ENCODE measurements at places on chromosomes 6 and 20. TPM values are rescaled to one million over a fixed set of nuclear protein-coding genes. Genes with fewer than 3 reads are reported as not detected.

PERP gene
- 15.0 TPM for total RNA-seq

PBOV1 gene
- not detected for total RNA-seq

DNA sequence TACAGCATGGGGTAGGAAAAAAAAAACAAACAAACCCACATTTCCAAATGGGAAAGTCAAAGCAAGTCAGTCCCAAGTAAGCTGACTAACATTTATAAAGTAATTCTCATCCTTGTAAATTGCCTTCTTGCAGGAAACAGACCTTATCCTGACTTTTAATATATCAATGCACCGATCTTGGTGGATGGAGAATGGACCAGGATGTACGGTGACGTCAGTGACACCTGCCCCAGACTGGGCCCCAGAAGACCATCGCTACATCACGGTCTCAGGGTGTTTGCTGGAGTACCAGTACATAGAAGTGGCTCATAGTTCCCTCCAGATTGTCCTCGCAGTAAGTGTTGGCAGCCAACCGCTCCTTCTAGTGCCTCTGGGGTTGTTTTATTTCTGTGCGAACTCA is 304.2 kb upstream of the RNF217 start:
- H3K27ac ChIP-seq, result no peak overlapping the region
- DNase-seq, result no peak
- H3K27me3 ChIP-seq, result no peaks in the 10 kb centered on the region
- H3K36me3 ChIP-seq, result no peaks in the 10 kb centered on the region

- H3K4me1 ChIP-seq, result no peaks in the 10 kb centered on the region
- no peaks in the 10 kb centered on the region for H3K36me3 ChIP-seq
- DNase-seq, result no peak
These were observed 97.3 kb upstream of the OPRM1 start for GRCh38 chr6:153941768-153942167.

GRCh38 chr20:15642676-15643075 is 930.6 kb downstream of the KIF16B start:
- H3K27ac ChIP-seq, result no peak overlapping the region
- H3K4me1 ChIP-seq, result no peaks in the 10 kb centered on the region
- H3K36me3 ChIP-seq, result no peaks in the 10 kb centered on the region
- no peak overlapping the region for H3K4me3 ChIP-seq

- no peak overlapping the region for H3K4me3 ChIP-seq
- H3K27ac ChIP-seq, result no peak overlapping the region
- H3K27me3 ChIP-seq, result no peaks in the 10 kb centered on the region
- DNase-seq, result no peak
- no peaks in the 10 kb centered on the region for H3K36me3 ChIP-seq
These were observed 15.8 kb downstream of the IL22RA2 start for GRCh38 chr6:137157601-137158000.

DNA sequence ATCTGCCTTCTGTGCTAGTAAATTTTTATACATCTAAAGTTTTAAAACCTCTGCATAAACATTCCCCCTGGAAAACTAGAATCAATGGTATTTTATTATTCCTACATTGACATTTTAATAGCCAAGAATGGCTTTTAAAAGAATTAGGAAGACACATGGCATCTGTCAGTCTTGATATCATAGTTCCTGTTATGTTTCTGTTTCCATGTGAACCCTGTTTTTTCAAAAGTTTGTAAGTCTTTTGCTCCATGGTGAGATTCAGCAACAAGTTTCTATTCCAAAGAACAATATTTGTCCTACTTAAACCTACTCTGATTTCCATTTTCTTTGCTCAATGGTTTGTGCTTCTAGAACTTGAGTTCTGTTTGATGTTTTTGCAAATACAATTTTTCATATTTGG is 95.2 kb downstream of the PLEKHG1 start:
- H3K27me3 ChIP-seq, result no peaks in the 10 kb centered on the region
- no peak overlapping the region for H3K27ac ChIP-seq
- H3K4me3 ChIP-seq, result no peak overlapping the region
- H3K4me1 ChIP-seq, result no peaks in the 10 kb centered on the region

Data from adrenal gland (tissue), 19 donors.